AG04450 (cell line): ENCODE measurements at places on chromosomes 3 and 15. TPM values are rescaled to one million over a fixed set of nuclear protein-coding genes. Genes with fewer than 3 reads are reported as not detected.
A peak's percentile ranks its signal among the peaks of the same experiment; 100 is the strongest.

Gene ZNF662
- 1.3 TPM in 2 replicates for polyA plus RNA-seq

Gene COLQ
- 0.91 and 0.95 TPM in 2 replicates for polyA plus RNA-seq

DNA sequence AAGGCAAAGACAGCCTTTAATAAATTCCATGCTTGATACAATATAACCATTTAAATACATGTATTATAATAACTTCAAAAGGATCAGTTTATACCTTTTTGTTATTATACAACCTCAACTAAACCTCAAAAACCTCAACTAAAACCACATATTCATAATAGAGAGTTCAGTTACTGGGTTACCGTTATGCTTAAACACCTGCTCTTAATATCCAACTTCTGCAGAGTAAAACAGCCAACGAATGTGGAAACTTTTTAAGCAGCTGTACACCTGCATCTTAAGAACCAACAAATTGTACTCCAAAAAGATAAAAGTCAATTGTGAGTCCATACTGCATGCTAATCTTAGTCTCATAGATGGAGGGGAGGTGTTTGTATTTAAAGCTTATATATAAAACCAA, 53.5 kb downstream of the TFDP2 start:
- DNase-seq, result no peak

DNA sequence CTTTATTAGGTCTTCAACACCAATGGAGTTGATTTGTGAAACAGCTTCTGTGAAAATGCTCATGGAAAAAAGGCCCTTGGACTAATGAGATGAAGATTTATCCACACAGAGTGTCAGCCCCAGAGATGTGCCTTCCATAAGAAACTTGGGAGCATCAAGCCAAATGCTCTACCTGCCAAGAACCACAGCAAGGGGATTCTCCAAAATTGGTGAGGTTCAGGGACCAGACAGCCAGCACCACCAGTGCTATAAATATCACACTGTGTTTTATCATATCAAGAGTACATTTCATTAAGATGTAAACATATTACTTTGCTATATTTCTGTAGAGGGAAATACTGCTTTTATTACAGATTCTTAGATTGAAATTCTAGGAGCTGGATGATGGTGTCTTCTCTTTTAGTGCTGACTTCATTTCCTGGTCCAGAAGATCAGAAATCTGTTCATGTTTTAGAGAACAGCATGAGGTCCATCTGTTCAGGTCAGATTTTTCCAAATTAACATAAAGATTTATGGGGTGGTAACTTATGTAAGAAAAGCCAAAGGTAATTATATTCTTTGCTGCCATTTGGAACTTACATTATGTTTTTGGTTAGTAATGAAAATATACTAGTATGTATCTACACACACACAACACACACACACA, 17.7 kb downstream of the SLC35G2 start:
- DNase-seq, result no peak

GRCh38 chr3:44098656-44099415, 142.8 kb upstream of the TOPAZ1 start:
- no peak for DNase-seq

- DNase-seq, result peak; percentile 74
Measured at GRCh38 chr3:45204136-45204535, 22.0 kb downstream of the TMEM158 start.

GRCh38 chr3:143060906-143061305, 58.7 kb upstream of the CHST2 start:
- no peak for DNase-seq

Gene CD80
- not detected in 2 replicates for polyA plus RNA-seq

GRCh38 chr3:33883538-33883950, 85.1 kb downstream of the PDCD6IP start:
- DNase-seq, result no peak

Gene TBC1D21
- polyA plus RNA-seq, result not detected in 2 replicates

Gene TM6SF1
- 11.5 and 15.1 TPM in 2 replicates for polyA plus RNA-seq

Gene HRG
- not detected in 2 replicates for polyA plus RNA-seq

Gene CFAP92
- polyA plus RNA-seq, result 0.10 TPM in 1 of 2 replicates, not detected in the other

GRCh38 chr15:64017082-64017588, 29.1 kb downstream of the DAPK2 start:
- no peak for DNase-seq

Gene ZIC1
- not detected in 2 replicates for polyA plus RNA-seq

DNA sequence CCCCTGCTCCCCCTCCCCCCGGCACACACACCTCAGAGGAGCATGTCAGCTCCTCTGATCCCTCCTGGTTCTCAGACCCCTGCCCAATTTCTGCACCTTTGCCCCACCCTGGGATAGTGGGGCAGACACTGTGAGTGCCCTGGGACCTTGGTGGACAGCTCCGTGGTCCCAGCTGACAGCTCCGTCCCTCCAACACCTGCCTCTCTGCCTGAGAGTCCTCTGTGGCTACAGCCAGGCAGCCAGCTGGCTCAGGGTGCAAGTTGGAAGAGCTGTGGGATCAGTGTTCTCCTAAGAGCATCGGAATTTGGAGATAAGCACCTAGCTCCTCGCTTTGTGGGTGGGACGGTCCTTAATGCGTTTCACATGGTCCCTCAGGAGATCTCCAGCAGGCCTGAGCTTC, 43.7 kb upstream of the PGPEP1L start:
- no peak for DNase-seq

DNA sequence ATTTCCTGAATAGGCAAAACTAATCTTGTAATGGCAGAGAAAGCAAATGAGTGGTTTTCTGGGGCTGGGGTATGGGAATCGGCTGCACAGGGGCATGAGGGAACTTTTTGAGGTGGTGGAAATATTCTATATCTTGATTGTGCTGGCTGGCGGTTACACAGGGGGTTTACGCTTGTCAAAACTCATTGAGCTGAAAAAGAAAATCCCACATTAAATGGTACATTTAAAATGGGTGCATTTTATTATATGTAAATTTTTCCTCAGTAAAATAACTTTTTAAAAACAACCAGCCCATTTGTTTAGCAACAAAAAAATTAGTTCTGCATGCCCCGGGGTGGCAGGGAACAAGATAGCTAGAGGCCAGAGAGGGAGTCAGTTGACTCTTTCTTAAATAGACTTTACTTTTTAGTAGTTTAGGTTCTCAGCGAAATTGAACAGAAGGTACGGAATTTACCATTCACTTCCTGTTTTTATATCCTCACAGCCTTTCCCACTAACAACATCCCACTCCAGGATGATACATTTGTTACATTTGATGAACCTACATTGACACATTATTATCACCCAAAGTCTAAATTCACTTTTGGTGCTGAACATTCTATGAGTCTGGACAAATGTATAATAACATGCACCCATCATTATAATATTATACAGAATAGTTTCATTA, 41.2 kb upstream of the BCL2A1 start:
- DNase-seq, result no peak

Gene TERB2
- polyA plus RNA-seq, result not detected in 2 replicates

GRCh38 chr3:11845651-11846050, 1.0 kb downstream of the TAMM41 start:
- no peak for DNase-seq

GRCh38 chr3:144242747-144243146, 271.1 kb downstream of the DIPK2A start:
- DNase-seq, result no peak

DNA sequence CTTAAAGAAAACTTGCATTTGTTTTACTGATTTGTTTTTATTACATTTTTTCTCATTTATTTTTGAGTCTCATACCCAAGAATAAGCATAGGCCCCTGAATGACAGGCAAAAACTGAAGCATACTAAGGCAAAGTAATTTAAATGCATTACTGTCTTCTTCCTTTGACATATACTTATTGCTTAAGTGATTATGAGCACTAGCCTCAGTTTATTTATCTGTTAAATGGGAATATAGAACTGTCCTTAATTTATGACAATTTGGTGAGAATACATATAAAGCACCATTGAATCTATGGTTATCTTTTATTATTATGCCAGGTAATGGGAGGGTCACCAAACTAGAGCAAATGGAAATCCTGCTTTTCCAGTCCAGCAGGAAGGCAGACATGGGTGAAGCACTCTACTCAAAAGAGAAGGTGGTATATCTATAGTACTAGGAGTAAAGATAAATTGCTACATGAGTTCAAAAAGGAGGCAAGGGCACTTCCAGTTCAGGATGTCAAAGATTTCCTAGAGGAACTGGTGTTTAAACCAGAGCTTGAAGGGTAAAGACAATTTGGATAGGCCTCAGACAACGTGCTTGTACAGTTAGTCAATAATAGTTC, 435.0 kb downstream of the FOXP1 start:
- DNase-seq, result no peak

- no peak for DNase-seq
Measured at GRCh38 chr3:50297896-50298725, 1.1 kb downstream of the HYAL3 start.

DNA sequence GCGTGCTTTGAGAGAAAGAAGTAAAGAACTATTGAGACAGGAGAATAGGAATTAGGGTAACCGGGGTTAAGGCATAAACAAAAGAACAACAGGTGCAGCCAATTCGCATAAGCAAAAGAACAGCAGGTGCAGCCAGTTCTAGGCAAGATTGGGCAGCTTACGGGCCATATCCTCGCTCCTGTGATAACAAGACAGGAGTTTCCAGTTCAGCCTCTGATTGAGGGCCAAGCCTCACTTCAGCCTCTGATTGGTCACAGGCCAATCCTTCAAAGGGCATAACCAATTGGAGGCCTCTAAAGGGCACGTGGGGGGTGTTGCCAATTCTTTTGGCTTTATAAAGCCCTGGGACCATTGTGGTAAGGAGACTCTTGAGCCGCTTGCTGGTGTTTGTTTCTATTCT, 143.5 kb downstream of the GADL1 start:
- DNase-seq, result no peak

GRCh38 chr15:48049736-48050135, 71.1 kb upstream of the SLC24A5 start:
- no peak for DNase-seq

DNA sequence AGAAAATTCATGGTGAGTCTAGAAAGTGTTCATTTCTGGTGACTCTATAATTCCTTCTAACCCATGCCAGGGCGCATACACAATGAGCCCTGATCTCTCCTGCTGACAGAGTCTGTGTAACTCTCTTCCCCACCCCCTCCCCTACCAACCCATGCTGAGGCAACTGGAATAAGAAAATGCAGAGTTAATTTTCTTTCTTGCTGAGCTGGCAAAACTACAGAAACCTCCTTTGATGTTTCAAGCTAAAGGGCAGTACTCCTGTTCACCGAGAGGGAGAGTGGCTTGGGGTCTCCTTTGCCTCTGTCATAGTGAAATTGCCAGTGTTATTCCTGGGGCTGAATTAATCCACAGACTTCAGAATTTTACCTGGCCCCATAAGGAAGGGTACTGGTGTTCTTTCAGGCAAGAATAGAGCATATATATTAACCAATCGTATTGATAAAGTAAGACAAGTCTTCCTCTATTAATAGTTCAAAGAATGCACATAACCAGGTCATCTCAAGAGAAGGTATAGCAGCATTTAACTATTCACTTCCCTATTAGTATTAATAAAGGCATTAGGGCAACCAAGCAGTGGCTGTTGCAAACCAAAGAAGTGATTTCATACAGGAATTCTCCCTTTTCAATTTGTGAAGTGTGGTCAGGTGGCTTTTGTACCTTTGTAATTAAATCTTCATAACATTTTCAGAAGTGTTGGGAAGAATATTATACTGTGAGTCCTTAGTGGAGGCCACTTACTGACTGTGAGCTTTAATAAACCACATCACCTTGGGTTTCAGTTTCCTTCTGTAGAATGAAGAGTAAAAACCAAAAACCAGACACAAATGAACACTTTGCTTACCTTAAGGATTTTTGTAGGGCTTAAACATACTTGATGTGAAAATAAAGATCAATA, 4.1 kb downstream of the GAP43 start:
- no peak for DNase-seq

Gene APOD
- polyA plus RNA-seq, result 0.41 and 0.56 TPM in 2 replicates

Gene PLCB2
- polyA plus RNA-seq, result 0.24 and 0.32 TPM in 2 replicates

DNA sequence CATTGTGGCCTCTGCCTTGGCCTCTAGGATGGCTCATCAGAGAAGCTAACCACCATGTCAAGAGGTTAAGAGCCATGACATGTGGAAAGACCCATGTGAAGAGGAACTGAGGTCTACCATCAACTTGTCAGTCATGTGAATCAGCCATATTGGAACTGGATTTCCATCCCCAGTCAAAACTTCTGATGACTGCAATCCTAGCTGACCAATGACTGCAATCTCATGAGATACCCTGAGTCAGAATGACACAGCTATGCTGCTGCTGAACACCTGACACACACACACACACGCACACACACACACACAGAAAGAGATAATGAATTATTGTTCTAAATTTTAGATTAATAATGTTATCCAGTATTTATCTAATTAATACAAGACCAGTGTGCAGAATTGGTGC, 337.5 kb upstream of the LMCD1 start:
- no peak for DNase-seq

DNA sequence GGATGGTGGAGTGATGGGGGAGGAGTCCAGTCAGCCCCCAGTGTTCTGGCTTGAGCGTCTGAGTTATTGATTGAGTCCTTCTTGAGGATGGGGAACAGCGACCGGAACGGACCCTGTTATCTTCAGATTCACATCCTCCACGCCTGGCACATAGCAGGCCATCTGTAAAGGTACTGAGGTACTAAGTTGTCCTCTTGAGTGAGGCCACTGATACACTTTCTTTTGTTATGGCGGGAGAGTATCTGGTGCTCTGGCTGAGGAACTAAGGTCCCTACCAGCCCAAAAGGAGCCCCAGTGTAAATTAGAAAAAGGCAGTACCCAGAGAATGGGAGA, 16.7 kb upstream of the HRH1 start:
- no peak for DNase-seq

- no peak for DNase-seq
Measured at GRCh38 chr3:85760342-85760741, 801.6 kb downstream of the CADM2 start.

- DNase-seq, result no peak
Measured at GRCh38 chr3:153146191-153147053, 15.6 kb upstream of the RAP2B start.
